Amniotic stem cell (primary cell): ENCODE measurements at places on chromosomes 7 and 10.

GRCh38 chr10:86391236-86391840 lies 24.7 kb upstream of the GRID1 start:
- no peak for DNase-seq

DNA sequence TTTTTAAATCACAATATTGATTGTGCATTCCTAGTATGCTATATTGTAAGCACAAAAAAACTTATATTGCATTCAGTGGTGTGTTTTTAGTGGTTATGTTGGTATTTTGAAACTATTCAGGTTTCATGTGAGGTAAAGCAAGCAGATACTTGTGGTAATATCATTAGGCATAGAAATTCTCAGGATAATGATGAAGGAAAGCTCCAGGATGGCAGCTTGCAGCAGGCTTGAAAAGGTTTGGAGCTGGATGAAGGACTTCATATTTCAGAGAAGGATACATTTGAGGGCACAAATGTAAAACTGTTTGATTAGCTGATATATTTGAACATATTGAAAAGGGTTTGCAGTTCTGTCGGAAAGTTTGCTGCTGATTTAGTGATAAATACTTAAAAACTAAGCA lies 17.5 kb downstream of the TRIM24 start:
- DNase-seq, result no peak

DNA sequence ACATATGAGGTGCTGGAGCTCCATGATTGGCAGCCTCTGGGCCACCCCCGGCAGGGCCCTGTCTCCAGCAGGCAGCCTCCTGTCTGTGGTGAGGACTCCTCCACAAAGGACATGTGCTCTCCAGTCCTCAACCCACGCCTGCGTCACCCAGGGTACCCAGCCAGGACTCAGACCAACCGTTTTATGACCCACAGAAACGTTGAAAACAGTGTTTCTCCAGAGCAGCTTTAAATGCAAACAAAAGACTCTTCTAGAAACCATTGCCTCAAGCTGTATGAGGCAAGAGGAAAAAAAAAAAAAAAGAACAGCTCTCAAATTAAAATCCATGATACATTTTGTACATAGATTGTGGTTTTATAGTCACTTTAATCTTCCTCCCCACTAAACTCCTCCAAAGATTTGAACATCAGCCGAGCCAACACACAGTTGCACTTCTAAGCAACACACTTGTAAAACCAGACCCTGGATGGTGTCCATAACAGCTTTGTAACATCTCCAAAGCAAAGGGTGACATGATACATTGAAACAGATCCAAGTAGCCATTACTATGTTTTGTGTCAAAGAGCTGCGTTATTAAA lies 175.0 kb upstream of the LYZL2 start:
- no peak for DNase-seq

- no peak for DNase-seq
Observed at GRCh38 chr7:6578114-6579084, 1.1 kb downstream of the ZDHHC4 start.

DNA sequence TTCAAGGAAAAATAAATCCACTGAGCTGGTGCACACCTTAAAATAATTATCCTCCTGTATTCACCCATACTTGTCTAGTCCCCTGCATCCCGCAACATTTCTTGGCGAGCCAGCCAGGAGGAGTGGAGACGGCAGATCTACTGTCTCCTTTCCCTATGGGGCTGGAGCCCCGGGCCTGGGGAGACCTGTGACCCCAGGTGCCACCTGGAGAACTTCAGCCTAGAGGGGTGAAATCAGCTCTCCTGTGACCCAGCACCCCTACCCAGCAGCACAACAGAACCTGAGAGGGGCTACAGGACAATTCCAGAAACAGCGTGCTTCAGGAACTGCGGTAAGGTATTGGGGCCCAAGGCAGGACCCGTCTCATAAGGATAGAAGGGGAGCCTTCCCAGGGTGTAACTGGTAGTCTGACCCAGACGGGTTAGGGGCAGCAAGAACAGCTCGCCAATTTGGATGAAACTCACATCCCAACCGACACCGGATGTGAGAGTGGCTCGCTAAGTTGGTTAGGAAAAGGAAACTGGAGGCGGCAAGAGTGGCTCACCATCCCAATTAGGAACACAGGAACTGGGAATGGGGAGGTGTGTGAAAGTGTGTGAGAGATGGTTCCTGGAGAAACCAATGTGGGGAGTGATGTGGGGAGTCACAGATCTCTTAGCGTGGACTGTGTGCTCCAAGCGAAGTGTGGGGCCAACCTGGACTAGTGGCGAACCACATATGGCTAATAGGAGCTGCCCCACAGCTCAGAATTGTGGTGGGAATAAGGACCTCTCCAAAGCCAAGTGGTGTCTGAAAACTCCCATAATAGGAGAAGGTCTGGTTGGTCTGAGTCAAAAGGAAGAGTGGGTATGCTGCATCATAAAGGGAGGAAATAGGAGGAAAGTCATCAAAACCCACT lies 15.1 kb upstream of the DENND2A start:
- no peak for DNase-seq

DNA sequence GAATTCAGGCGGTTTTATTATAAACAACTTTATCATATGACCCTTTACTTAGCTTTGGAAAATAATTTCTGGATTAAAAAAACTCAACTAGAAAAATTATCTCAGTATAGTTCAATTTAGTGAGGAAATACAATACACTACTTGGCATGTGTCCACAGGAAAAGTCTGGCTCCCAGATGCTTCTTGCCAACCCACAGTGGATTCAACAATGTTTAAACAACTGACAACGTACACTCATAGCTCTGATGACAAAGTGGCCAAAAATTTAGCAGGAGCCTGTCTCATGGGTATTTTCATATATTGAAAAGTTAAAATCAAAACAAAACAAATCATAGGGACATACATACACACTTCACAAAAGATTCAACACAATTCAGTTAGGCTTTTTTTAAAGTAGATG lies 158.8 kb downstream of the SKAP2 start:
- peak; percentile 75 for DNase-seq

GRCh38 chr7:116633131-116633988 lies 38.6 kb upstream of the MET start:
- DNase-seq, result no peak

GRCh38 chr7:116316838-116317628 lies 106.7 kb downstream of the TES start:
- peak; percentile 97 for DNase-seq

- no peak for DNase-seq
Observed at GRCh38 chr10:77661100-77661499, 23.5 kb upstream of the KCNMA1 start.

GRCh38 chr7:82291931-82292330 lies 151.6 kb downstream of the CACNA2D1 start:
- DNase-seq, result no peak

DNA sequence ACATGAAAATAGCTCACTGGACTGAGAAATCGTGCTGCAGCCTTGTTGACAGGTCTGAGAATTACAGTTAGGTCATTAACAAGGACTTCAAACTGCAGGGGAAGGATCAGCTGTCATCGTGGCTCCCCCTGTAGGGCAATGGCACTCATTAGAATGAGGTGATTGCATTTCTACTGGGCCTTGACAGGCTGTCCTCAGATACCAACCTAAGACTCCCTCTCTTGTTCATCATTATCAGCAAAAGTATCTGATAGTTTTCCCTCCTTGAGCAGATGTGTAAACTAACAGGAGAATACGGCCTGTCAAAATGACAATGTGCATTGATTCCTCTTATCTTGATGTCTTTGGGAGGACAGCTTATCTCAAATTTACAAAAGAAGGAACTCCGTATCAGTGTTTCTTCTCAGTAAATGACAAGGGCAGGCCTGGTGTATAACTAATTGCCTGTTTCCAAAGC lies 648.5 kb upstream of the LRRN3 start:
- DNase-seq, result no peak

DNA sequence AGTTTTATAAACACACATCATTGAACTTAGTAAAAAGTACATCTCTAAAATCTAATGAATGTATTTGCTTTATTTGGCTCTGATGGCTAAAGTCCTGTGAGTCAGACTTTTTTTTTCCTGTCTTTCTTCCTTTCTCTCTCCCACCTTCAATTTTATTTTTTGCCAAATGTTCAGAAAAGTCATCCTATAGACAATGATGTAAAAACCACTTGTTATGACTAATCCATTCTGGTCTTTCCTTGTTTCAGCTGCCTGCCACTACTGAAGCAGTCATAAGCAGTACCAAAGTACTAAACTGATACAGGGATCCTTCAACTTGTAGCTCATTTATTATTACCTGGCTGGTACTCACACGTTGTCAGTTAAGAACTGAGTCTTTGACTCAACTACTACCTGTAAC lies 23.9 kb downstream of the HECTD2 start:
- no peak for DNase-seq

GRCh38 chr10:84201244-84201606 lies 6.9 kb downstream of the CDHR1 start:
- DNase-seq, result no peak

GRCh38 chr10:6283655-6284054 lies 80.9 kb downstream of the PFKFB3 start:
- no peak for DNase-seq

- no peak for DNase-seq
Observed at GRCh38 chr7:44505595-44505994, 15.1 kb upstream of the NUDCD3 start.

- DNase-seq, result no peak
Observed at GRCh38 chr10:24494236-24494635, 229.5 kb downstream of the ARHGAP21 start.

DNA sequence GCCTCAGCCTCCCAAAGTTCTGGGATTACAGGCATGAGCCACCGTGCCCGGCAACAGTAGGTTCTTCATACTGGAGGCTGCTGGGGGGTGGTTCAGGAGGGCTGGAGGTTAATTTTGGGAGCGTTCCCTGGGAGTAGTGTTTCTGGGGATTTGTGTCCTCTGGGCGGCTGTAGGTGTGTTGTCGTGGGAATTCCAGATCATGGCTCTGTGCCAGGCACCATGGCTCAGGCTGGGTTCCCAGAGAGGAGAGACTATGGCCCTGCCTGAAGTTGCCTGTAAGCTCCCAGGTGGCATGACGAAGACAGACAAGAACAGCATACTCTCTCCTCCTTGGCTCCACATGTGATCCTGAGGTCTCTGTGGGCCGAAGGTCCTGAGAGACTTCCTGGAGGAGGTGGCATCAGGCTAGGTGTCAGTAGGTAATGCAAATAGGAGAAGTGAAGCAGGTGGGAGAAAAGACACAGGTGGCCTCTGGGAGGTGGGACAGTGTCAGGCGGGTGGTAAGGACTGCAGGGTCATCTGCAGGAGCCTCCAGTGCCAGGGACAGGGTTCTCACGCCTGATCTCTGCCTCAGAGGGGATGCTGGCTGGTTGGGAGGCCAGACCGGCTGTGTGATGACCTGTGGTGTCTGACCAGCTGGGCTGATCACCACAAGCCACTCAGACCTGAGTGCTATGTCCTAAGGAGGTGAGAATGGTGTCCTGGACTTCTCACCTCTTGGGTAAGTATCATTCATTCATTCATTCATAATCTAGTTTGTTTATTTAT lies 18.7 kb downstream of the CLIP2 start:
- no peak for DNase-seq

- DNase-seq, result no peak
Observed at GRCh38 chr10:4343091-4343490, 482.9 kb upstream of the AKR1E2 start.

GRCh38 chr10:24207341-24207740 lies 1.6 kb upstream of the KIAA1217 start:
- DNase-seq, result no peak
